ENCODE measurements at places on chromosomes 1 and 21.

DNA sequence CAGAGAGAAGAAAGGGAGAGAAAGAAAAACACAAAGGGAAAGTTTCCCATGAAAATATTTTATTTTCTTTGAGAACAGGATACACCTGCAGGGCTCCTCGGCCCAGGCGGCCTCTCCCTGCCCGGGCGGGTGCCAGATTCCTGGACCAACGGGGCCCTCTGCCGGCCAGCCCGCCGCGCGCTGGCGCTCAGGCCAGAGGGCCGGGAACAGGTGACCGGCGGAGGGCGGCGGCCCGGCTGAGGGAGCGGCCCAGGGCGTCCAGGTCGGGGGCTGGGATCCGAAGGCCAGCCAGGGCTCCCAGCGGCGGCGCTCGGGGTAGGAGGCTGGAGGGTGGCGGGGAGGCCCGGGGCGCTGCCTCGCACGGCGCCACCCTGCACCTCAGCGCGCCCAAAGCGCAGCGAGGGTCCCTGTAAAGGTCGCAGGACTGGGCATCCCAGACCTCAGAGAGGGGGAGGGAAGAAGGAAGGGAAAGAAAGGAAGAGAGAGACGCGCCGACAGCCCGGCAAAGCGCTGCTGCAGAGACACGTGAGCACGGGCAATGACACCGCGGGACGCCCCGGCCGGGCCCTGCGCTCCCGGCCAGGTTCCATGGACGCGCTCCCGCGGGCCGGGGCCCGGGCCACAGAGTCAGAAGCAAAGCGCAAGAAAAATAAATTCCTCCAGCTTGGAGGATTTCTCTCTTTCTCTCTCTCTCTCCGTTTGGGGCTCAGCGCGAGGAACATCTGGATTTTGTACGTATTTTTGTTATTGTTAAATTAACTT, 927 bp downstream of the WNT9A start:
- peak; percentile 46 for DNase-seq

DNA sequence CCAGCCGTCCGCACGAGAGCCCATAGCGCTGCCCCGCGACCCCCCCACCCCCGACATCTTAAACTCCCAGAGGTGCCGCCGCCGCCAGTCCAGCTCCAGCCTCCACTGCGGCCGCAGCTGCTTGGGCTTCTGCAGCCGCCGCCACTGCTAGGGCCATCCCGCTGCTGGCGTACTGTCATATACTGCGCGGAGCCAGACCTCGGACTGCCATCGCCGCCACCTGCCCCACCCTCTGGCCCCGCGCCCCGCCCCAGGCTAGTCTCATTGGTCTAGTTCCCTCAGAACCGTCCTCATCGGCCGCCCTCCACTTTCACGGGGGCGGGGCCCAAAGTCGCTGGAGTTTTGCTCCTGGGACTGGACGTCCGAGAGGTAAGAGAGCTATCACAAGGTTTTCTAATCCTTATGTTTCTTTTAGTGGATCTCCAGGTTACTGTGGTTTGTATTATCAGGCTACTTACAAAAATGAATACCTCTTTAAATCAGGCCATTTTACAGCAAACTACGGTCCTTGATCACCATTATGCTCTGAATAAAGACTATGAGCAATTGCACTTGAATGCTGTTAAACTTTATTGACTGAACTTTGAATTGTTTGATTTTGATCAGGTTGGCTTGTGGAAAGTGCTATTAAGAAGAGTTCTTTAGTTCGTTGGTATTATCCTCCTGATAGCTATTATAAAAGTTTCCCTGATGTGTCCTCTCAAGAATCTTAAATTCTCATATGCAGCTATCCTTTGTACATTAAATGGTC, 2.8 kb upstream of the CD1D start:
- peak; percentile 26 for DNase-seq

DNA sequence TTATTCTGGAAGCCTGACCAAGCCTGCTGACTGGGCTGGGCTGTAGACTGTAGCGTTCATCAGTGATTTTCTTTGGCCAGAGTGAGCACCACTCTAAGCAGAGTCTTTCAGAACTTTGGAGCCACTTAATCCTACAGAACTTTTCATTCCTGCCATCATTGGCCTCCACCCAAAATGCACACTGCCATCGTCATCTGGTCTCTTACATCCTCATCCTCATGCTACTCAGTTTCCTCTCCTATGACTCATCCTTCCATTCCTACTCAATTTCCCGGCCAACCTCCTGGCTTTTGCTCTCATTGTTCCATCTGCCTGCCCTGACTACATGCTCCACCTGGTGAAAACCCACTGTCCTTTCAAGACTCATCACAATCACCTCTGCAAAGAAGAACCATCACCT, 233.8 kb upstream of the USP25 start:
- DNase-seq: no peak

DNA sequence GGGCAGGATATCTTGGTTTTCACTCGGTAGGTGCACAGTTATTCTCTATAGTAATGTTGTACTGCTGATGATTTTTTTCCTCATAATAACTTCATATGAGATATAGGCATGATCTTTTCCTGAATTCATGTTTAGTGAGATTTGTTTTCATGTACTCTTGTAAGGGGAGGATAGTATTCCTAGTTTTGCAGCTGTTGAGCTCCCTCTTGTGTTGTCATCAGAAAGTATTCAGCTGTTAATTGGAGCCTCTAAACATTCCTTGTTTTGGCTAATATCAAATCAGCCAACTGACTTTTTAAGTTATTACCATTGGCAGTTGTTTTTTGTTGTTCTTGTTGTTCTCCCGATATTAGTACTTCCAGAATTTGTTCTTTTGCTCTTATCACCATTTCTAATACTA, 24.4 kb downstream of the OR10R2 start:
- DNase-seq: no peak

- DNase-seq: peak; percentile 66
Measured at GRCh38 chr1:223129229-223129901, 13.7 kb downstream of the TLR5 start.

GRCh38 chr1:240029418-240029817, 62.3 kb upstream of the FMN2 start:
- no peak for DNase-seq

DNA sequence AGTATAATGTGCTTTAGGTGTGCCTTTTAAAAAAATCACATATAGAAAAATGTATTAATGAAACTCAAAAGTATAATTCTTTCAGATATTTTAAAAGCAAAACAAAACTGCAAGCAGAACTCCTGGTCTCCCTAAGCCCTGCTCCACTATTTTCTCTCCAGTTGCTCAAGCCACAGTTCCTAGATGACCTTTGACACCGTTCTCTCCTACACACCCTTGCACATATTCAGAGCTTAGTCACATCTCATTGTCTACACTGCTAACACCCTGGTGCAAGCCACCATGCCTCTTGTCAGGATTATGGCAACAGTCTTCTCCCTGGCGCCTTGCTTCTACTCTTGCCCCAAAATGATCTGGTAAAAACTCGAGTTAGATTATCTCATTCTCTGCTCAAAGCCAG, 50.2 kb upstream of the ROR1 start:
- no peak for DNase-seq

GRCh38 chr1:175514387-175514953, 228.9 kb downstream of the TNR start:
- DNase-seq: peak; percentile 5

DNA sequence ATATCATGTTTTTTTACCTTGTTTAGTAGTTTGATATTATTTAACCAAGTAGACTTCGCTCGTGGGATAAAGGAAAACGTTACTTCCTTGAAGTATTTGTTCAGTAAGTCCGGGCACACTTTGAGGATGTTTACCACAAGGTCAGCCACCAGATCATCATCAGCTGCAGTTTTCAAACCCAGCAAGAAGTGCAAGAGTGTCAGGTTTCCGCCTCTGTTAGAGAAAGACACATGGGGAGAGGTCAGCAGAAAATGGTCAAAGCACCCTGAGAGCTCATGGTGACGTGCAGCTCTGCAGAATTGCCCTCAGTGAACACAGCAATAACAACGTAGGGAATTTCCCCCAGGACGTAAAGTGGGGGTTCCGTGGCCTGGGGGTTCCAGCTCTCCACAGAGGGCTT, 24.4 kb downstream of the URB1 start:
- no peak for DNase-seq

GRCh38 chr1:148362626-148363438, 120.3 kb downstream of the PPIAL4G start:
- peak; percentile 62 for DNase-seq

- DNase-seq: no peak
Measured at GRCh38 chr21:41043014-41043413, 124.9 kb upstream of the BACE2 start.

GRCh38 chr1:26125382-26125781, 13.8 kb downstream of the PDIK1L start:
- no peak for DNase-seq

DNA sequence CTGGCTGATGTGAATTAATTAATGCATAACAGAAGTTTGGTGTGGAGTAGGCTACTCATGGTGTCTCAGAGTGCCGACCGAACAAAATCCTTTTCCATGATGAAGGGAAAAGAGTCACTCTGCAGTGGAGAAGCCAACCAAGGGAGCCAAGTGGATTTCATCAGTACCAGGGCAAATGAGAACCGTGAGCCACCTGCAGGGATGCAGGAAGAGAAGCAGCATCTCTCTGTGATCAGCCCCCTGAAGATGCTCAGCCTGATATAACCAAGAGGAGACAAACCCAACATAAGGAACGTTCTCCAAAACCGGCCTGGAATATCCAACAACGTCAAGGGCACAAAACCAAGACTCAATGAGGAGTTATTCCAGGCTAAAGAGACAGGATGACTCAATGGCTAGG, 13.4 kb upstream of the LAPTM5 start:
- DNase-seq: no peak

GRCh38 chr1:175408986-175409385, 216.4 kb upstream of the KIAA0040 start:
- no peak for DNase-seq

GRCh38 chr1:50196081-50196480, 87.4 kb downstream of the ELAVL4 start:
- no peak for DNase-seq

DNA sequence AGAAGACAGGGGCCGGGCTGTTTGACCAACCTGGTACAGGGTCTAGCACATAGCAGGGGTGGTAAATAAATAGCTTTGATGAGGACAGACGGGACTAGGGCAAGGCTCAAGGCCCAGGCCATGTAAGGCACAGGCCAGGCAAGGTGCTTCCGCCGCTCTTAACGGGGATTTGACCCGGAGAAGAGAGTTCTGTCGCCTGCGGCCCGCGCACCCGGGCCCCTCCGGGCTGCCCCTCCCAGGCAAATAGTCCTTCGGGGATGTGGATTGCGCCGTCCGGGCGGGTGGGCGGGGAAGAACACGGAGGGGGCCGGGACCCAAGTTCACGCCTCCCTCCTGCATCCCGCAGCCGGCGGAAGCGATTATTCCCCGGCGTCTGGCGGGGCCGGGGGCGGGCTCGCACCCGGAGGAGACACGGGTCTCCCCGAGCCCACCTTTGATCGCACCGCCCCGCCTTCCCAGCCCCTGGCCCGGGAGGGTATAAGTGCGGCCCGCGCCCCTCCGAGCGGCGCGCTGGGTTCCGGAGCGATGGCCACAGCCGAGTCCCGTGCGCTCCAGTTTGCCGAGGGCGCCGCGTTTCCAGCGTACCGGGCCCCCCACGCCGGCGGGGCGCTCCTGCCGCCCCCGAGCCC, at the start of gene MIXL1:
MIXL1 (plus strand) TSS at position 508 of the 629 bp plus-strand sequence; CDS start at position 526, 18 bp downstream.
- DNase-seq: no peak

DNA sequence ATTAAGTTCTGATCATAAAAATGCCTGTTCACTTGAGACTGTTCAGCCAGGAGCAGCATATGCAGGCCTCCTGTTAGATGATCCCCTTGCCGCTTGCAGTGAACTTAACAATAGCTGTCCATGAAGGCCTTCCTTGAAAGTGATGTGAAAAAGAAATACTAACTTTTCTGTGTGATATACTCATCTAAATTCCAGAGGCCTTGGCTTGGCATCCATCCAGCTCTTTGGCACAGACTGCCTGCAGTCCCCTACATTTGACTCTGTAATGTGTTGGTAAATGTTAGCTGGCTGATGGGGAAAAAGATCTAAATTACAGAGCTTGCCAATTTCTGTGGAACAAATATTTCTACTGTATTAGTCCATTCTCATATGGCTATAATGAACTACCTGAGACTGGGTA, 73.7 kb downstream of the KCNK2 start:
- DNase-seq: no peak

GRCh38 chr21:34927992-34928391, 121.1 kb downstream of the RUNX1 start:
- no peak for DNase-seq

GRCh38 chr1:214550857-214551435, 456 bp downstream of the PTPN14 start:
- DNase-seq: no peak

GRCh38 chr1:59499273-59499942, 202.5 kb downstream of the FGGY start:
- DNase-seq: no peak

- no peak for DNase-seq
Measured at GRCh38 chr1:2928366-2929325, 92.6 kb upstream of the ACTRT2 start.

DNA sequence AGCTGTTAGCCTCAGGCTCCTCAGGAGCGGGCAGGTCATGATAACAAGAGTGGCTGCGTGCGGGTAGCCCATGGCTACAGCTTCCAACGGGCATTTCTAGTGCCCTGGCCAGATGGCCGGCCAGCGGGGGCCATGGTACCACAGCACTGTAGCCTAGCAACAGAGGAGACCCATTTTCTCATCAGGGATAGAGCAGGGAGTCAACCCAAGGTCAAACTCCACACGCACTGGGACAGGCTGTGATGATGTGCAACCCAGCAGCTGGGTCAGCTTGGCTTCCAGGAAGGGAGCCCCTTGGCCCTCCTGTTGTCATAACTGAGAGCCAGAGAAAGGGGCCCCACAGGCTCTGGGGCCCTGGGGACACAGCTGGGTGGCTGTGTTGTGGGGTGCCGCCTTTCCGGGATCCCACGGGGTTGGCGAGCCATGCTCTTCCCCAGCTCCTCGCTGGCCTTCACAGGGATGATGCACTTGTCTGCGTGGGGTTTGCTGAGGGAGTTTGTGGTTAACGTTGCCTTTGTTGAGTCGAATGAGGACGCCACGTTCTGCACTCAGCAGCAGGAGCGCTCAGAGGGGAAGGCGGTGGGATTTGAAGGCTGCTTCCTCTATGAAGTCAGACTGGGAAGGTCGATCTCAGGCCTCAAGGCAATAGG, 46.3 kb downstream of the COL18A1 start:
- DNase-seq: no peak

- DNase-seq: no peak
Measured at GRCh38 chr1:116178837-116179236, 67.6 kb downstream of the MAB21L3 start.

DNA sequence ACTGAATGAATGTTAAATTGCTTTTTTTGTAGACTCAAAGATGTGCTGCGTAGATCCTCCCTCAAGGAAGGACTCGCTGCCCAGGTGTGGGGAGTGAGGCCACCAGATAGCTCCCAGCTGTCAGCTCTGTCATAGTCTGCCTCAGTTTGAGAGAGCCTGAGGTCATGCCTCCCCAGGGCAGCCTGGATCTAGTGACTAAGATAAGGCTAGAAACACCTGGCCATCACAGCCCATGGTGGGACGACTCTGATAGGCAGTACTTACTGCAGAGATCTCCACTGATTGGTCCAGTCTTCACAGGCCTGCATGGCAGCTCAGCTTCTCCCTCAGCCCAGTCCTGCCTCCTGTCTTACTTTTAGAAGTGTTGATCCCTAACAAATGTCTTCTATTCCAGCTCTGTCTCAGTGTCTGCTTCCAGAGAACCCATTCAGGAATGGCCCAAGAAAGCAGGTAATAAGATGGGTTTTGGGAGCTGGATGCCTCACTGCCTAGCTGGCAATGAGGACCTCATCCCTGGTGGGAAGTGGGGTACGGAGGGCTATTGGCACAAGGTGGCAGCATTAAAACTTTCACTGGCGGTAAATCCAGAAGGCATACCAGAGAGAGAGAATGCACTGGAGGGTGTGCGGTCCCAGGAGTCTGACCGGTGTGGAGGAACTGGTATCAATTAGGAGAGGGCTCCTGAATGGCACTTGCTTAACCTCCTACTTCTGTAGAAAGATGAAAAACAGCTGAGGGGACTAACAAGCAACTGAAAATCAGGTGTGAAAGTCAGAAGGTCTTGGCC, 55.3 kb upstream of the GPR37L1 start:
- no peak for DNase-seq
